ENCODE measurements at places on chromosomes 2 and 18.

GRCh38 chr2:67904566-67904965, 158.2 kb downstream of the C1D start:
- no peak for DNase-seq

DNA sequence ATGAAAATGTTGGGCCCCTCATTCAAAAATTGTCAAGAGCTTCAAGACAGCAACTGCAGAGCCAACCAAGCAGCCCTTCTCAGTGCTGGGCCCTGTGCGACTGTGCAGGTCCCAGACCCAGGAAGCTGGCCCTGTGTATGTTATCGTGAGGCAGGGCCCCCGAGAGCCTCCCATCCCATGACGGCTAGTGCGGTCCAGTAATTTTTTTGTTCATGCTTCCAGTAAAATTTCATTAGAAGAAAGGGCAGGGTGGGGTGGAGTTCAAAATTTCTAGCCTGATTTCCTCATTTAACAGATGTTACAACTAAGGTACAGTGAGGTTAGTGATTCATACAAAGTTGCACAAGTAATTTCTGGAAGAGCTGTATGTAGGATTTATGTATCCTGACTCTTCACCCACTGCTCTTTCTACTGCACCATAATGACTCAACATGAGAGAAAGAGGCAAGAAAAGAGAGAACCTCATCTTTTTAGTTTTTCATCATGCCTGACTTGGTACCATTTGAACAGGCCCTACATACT, 105.5 kb downstream of the ZEB2 start:
- DNase-seq, result no peak

DNA sequence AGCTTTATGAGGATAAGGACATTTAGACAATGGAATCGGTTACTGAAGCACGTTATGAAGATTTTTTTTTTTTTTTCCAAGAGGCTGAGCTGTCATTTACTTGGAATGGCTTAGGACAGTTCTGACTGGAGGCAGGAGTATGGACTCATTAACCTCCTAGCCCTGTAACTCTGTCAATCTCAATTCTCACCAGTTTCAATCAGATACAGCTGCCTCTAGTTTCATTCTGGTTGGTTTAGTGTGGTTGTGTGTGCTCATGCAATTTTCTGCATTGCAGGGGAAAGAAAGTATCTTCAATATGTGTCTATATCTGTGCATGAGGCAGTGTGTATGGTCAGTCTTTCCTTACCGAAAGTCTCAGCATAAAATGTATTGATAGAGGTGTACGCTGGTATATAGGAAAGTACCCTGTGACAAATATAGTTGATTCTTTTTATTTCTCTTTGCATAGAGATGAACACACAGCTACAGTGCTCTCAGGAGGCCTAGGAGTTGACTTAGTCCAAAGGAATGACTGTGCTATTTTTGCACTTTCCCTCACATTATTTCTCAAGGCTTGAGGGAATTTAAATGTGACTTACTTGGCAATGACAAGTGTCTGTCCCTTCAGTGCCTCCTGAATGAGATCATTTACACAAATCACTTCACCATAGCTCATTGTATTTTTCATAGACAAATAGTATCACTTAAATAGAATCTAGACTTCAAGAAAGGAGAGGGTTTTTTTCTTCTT, 50.5 kb upstream of the GRB14 start:
- no peak for DNase-seq

- DNase-seq, result no peak
Observed at GRCh38 chr2:192002418-192002817, 155.5 kb upstream of the CAVIN2 start.

DNA sequence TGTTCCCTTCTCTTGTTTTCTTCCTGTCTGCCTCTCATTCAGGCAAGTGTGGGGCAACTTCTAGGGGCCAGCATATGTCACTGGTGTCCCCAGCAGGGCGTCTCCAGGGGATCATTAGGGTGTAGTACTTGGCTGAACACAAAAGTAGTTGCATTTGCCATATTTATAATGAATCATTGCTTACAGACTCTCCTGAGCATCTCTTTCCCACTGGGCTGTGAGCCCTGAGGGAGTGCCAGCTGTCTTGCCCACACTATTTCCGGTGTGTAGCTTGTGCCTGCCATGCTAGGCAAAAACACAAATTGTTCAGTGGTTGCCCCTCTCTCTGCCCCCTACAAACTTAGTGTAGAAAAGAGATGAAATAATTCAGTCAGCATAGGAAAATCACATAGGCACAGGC, 40.8 kb upstream of the SCLY start:
- DNase-seq, result no peak

DNA sequence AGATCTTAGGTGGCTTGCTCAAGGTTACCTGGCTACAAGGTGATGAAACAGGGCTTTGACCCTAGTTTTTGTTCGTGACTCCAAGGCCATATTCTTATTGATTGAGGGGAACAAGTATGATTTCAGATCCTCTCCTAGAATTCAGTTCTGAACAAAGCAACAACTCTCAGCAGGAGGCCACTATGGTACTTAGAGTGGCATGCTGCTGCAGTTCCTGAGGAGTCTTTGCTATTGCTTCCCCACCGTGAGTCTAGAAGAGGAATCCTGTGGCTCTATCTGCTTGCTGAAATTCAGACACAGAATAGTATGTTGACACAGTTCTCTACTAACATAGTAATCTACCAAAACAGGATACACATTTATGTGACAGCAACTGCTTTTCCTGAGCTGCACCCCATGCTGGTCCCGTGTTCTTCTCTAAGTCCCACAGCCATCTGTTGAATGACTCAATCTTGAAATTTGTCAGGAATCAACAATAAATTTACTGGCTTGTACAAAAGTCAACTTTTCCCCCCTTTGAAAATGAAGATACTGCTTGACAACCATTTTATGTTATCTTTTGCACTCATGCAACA, 4.1 kb downstream of the TGFBRAP1 start:
- DNase-seq, result no peak

DNA sequence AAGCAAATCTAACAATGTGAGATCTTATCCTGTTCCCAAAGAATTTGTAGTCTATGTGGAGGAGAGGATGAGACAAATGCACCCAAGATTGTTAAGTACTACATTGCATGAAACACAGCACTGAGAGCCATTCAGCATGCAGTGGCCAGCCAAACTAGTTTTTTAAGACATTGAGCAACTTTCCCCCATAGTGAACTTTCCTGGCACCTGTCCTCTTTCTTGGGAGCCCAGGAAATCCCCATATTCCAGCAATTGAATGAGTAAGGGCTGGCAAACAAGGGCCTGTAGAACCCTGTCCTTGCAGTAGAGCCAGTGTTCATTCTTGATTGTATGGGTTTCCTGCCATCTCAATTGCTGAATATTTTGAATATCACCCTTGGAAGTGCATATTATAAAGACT, 58.8 kb upstream of the FIGN start:
- no peak for DNase-seq

DNA sequence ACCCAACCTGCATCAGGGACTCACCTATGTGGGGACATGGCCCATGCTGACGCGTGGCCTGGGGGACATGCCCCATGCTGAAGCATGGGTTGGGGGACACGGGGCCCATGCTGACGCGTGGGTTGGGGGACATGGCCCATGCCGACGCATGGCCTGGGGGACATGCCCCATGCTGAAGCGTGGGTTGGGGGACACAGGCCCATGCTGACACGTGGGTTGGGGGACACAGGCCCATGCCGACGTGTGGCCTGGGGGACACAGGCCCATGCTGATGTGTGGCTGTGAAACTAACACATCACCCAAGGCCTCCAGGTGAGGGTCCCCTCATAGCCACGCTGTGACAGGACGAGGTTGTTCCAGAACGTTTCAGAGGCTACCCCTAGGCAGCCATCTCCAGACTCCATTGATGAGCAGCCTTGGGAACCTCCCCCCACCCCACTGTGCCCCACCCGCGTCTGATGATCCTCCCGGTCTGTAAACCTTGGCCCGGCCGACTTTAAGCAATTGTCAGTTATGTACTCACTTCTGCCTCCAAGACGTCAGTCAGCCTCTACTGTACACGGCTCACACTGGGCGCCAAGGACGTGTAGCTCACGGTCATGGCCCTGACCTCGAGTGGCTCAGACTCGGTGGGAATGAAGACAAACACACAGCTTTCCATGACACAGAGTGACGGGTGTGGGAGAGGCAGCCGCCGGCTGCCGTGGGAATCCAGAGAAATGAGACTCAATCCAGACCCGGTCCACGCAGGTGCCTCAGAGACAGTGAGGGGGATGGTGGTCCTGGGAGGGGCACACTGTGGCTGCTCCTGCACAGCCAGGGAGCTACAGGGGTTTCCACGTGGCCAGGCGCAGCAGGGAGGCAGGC, 50.2 kb upstream of the SLC66A3 start:
- DNase-seq, result no peak

- DNase-seq, result no peak
Observed at GRCh38 chr2:5374762-5375161, 317.4 kb upstream of the SOX11 start.

DNA sequence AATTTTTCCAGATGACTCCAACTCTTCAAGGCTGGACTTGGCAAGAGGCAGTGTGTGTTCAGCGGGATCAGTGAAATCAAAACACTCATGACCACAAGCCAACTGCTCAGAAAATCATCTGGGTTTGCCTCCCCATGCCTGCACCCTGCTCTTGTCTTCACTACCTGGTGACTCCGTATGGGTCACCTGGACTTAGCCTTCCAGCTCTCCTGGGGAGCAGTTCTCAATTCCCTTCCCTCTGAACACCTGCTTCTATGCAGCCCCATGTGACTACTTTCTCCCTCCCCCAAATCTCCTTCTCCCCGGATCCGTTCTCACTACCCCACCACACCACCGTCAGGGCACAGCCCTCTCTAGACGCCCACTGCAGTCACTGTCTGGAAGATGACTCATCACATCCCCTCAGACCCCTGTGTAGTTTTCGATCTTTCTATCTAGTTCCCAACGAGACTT, 130.2 kb upstream of the ID2 start:
- DNase-seq, result no peak

- DNase-seq, result no peak
Observed at GRCh38 chr2:241612156-241613016, 24.6 kb downstream of the THAP4 start.

DNA sequence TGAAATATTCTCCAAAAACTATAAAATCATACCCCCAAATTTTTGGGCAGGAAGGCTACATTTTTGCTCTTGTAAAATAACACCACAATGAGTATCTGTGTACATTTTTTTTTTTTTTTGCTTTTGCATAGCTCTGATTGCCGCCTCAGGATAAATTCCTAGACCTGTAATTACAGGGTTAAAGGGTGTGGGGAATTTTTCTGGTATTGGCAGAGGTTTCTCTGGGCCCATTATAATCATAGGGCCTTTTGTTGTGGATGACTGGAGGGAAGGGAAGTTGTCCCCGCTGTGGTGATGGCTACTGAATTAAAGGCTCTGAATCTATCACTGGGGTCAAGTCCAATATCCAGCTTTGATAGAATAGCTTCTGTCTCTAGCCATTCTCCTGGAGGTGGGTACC, 26.6 kb downstream of the CCDC195 start:
- DNase-seq, result peak; percentile 91

- DNase-seq, result no peak
Observed at GRCh38 chr2:164624316-164624715, 3.0 kb upstream of the GRB14 start.

GRCh38 chr2:49988276-49988675, 834.0 kb upstream of the FSHR start:
- DNase-seq, result no peak

DNA sequence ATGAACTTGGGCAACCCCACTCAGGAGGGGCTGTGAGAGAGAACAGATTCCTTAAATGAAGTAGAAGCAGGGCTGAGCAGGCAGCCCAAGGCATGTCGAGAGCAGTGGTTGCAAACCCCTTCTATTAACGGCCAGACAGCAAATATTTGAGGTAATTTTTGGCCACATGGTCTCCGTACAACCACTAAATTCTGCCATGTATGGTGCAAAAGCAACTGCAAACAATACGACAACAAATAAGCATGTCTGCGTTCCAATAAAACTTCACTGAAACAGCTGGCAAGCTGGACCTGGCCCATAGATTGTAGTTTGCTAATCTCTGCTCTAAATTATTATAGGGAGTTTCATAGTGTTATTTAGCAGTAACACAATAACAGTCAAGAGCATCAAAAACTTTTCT, 217.0 kb upstream of the ZNF521 start:
- no peak for DNase-seq

DNA sequence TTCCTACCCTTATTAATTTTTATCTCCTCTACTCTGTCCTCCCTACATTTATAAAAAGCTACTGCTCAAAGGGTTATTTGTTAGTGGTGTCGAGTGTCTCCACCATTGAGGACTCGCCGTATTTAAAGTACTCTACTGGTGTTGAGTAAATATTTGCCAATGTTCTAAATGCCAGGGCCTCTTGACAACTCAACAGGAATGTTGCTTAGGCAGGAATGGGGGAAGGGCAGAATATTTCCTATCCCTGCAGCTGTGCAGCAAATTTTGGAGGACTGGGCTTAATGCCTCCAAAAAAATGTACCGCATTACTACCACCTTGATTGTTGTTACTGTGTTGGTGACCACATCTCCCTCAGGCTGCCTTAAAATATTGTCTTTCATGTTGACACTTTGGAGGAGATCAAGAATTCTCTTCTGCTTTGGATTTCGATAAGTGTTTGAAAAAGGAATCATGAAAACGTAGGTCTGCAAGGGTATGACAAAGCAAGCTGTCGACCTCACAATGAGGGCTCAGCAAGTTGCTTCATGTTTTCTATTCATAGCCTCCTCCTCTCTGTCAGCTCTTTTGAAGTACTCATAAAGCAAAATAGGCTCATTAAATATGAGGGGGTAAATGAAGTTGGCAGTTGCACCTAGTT, 84.3 kb downstream of the EFEMP1 start:
- no peak for DNase-seq

DNA sequence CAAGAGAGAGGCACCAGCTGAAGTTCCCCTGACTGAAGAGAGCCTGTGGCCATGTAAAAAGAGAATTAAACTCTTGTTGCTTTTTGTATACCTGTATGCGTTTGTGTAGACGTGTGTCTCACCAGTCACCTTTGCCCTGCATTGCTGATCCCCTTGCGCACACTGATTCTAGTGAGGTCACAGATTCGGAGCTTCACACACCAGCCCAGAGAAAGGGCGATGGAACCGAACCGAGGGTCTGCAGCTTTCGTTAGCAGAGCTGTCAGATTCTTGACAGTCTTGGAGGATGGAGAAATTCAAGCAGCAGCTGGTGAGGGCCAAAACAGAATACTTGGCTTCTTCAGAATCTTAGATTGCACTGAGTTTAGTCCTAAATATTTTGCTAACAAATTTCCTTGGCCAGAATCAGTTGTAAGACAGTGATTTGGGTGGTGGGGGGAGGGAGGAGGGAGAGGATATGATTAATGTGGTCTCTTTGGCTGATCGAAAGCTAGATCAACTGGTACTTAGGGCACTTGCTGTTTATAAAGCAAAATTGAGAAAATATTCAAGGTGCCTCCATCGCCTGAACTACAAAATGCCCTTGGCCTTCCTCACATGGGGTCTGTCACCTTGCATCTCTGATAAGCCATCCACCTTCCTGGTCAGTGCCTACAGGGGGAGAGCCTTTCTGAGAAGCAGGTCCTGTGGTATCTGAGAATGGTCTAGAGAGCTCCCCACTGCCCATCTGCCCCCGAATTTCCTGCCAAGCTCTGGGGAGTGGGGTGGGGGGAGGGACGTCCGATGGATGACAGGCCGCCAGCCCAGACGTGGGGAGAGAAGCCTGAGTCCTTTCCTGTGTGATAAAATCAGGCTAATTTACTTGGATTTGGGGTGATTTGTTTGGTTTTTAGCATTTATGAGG, 123.5 kb downstream of the CABLES1 start:
- no peak for DNase-seq
